ENCODE measurements at places on chromosomes 5 and 9.

DNA sequence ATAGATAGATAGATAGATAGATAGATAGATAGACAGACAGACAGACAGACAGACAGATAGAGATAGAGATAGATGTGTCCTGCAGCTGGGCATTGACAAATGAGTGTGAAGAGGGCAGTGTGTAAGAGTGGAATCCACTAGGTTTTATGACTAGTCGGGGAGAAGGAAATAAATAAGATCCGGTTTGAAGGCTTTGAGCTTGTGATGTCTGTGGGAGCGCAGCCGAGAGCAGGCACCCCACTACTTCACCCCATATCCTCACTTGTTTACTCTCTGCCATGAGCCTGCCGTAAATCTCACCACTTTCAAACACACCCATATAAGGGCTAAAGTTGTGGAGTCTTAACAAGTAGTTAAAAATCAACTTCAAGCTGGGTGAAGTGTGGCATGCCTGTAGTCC, 1.4 kb upstream of the SUSD1 start:
- DNase-seq = no peak

GRCh38 chr5:10600626-10601245, 36.9 kb downstream of the ANKRD33B start:
- DNase-seq = peak; percentile 26

DNA sequence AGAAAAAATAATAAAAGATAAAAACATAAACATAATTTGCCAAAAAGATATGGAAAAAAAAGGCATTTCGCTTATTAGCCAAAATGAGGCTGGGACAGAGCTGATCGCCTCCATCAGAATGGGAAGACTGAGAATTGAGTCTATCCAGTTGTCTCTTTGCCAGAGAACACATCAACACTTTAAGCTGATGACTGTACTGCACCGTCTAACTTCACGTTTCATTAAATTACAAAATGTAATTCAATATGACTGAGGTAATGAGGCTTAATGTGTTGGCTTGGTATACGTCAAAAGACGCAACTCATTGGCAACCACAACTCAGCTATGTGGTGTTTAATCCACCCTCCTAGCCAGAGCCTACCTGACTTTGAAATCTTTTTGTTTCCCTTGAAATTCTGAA, 462.7 kb upstream of the CD180 start:
- no peak for DNase-seq

DNA sequence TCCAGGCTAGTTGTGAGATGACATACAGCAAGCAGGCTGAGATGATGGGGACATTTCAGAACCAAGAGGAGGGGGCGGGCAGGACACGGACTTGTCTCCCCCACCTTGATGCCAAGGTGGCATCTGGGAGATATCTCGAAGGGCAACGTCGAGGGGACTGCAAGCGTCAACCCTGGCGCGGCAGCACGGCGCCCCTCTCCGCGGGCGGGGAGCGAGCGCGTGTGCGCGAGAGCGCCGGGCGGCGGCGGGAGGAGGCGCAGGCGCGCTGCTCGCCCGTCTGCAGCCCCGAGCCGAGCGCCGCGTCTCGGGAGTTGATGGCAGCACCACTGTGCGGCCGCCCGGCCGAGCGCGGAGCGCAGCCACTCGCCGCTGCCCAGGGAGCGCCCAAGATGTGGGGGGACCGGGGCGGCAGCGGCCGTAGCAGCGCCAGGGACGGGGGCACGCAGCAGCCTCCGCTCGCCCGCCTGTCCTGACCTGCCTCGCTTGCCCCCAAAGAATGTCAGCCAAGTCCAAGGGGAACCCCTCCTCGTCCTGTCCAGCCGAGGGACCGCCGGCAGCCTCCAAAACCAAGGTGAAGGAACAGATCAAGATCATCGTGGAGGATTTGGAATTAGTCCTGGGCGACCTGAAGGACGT, at the start of gene PRR16:
PRR16 (plus strand) TSS at position 310 of the 636 bp plus-strand sequence.
- peak; percentile 9 for DNase-seq

DNA sequence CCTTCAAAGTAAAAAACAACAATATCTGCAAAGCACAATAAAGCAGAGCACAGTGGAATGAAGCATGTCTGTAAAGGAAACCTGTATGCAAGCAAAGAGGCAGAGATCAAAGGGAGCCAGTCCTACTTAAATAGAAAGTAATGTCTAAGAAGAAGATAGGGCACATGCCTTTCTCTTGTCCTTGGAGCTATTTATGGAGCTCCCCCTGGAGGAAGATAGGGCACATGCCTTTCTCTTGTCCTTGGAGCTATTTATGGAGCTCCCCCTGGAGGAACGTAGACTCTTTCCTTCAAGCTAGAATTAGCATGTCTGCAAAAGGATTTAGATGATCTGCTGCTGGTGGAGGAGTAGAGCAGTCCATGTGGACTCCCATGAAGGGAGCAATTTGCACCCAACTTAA, 168.1 kb upstream of the RASEF start:
- no peak for DNase-seq

DNA sequence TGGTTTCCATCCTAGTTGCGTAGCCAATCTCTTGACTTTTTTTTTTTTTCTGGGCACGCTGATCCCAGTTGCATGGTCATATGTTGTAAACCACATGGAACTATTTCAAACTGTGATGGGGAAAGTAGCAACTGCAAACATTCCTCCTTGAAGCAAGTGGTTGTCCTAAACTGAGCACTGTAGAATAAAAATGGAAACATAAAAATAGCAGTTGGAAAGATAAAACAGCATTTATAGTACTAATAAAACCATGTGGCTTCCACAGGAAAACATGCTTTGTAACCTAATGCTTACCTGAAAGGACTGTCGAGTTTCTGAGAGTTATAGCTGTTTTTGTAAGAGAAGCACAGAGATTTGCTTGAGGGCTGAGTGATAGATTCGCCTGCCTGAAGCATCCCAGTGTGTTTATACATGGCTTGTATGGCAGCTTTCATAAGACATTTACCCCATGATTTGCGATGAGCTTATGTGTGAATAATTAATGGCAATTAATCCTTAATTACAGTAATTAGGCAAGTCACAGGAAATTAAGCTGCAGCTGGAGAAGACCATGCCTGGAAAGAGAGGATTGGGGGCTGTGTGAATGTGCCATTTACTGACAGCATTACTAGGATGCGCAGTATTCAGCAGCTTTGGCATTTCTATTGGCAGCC, 136.5 kb downstream of the PBX3 start:
- DNase-seq = no peak

DNA sequence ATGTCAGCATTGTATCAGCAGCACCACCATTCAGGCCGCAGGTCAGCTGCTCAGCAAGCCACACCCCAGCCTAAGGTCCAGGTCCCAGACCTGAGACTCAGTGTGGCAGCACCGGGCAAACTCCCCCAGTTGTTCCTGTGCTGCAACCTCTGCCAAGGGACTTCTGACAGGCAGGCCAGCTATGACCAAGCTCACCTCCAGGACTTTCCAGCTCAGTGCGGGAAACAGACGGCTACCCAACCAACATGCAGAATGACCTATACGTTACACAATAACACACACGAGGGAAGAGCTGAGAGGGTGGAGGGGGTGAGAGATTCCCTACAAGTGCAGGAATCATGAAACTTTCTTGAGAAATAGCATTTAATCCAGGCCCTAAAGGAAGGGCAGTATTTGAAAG, 143.7 kb downstream of the FSTL4 start:
- DNase-seq = no peak

- DNase-seq = peak; percentile 22
Observed at GRCh38 chr5:74903165-74903787, 37.1 kb upstream of the FAM169A start.

DNA sequence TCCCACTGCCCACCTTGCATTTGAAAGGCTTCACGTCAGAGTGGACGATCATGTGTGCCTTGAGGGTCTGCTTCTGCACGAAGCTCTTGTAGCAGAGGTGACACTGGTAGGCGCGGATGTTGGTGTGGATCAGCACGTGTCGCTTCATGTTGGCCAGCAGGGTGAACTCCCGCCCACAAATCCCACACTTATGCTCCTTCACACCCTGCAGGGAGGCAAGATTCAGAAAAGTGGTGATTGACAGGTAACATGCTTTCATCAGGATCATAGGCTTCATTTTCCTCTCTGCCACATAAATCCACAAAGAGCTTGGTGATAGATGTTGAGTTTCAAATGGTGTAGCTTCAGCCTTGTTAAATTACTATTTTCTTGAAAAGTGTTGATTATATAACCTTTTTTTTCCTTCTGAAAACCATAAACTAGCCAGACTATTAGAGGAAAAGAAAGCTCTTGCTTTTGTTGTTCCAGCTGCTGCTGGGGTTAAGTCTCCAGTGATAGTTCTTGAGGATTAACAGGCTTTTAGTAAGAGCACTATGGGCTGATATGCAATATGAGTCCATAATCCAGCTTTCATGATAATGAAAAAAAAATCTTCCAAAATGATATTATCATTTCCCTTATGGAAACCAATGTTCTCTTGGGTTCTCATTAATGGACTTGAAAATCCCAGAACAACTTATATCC, 50.7 kb downstream of the ZNF366 start:
- no peak for DNase-seq

- DNase-seq = no peak
Observed at GRCh38 chr5:179118756-179119414, 58.7 kb downstream of the ZNF354C start.

GRCh38 chr5:52043137-52043536, 659.9 kb downstream of the ISL1 start:
- DNase-seq = no peak

DNA sequence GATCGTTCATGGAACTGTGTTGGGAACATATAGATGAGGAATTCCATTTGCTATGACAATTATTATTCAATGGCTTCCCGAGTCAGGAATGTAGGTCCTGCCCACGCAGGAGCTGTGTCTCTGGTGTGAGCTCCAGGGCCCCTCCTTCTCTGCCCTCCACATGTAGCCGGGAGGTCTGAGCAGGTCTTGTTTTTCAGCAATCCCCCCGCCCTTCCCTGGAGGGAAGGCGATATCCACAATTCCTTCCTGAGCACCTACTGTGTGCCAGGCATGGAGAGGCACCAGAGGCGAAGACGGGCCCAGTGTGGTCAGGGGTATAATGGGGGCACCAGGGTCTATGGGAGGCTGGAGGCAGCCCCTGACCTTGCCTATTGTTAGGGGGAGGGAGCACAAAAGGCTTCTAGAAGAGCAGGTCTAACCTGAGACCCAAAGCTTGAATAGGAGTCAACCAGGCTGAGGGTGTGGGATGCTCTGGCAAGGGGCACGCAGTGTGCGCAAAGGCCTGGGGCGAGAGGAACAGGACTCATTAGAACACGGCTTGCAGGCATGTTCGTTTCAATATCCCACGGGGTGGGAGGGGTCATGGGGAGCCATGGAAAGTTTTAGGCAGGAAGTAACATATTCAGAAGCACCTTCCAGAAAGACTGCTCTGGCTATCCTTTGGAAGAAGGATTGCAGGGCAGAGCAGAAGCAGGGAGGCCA, 154.9 kb downstream of the C9orf50 start:
- no peak for DNase-seq

DNA sequence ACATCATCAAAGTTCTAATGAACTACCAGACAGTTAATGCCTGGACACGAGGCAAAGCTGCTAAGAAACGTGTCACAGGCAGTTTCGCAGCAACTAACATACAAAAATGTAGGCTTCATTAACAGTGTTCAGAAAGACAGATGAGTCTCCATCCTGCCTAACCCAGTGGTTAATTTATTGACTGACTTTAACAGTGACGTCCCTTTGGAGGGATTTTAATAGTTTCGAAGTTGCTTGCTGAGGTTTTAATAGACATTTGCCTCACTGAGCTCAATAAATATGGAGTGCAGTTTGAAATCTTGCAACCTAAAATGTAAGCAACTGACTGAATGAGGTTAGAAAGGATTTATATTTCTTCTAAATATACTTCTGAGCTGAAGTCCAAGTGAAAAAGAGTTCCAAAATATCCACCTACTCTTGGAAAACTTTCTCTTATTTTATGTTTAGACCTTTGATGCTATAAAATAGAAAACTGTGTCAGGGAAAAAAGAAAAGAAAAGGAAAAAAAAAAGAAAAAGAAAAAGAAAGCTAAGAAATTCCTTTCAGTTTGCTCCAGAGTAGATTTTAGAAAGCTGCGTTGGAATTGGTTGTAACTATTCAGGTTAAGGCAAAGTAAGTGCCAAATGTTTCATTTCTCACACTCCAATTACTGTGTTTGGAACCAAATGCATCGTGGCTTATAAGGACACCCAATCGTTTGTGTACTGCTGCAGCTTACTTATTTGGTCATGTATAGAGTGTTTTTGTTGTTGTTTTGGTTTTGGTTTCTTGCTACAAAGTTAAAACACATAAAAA, 2016.6 kb downstream of the MAT2B start:
- DNase-seq = no peak

GRCh38 chr5:2550509-2550908, 201.0 kb downstream of the IRX2 start:
- DNase-seq = no peak

DNA sequence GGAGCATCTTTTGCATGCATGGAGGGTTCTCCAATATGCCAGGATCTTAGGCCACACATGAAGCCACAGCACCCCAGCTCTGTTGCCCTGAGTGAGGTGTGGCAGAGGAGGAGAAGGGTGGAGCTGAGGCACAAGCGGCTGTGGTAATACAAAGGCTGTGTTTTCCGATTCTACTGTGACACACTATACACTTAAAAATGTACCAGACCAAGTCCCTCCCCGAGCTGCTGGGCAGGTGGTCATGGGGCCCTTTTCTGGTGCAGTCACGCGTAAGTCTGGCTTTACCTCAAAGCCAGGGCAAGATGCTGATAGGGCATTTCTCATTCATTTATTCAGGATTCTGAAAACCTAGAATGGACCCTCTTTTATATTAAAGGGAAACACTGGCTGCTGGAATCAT, 3.7 kb downstream of the ADGRV1 start:
- DNase-seq = no peak

DNA sequence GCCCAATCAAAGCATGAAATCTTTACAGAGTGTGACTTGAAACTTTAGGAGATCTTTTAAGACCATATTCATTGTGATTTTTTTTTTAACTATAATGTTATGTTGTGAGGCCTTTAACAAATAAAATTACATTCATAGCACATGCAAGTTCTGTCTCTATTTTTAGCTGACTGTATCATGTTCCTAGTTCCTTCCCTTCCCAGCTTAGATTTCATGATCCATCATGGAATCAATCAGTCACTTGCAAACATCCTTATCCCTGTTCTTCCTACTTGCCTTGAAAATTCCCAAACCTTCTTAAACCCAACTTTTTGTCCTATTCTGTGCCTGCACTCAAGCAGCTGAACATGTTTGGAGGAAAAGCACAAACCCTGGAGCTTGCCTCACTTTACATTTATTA, 141.8 kb downstream of the DMXL1 start:
- DNase-seq = no peak

DNA sequence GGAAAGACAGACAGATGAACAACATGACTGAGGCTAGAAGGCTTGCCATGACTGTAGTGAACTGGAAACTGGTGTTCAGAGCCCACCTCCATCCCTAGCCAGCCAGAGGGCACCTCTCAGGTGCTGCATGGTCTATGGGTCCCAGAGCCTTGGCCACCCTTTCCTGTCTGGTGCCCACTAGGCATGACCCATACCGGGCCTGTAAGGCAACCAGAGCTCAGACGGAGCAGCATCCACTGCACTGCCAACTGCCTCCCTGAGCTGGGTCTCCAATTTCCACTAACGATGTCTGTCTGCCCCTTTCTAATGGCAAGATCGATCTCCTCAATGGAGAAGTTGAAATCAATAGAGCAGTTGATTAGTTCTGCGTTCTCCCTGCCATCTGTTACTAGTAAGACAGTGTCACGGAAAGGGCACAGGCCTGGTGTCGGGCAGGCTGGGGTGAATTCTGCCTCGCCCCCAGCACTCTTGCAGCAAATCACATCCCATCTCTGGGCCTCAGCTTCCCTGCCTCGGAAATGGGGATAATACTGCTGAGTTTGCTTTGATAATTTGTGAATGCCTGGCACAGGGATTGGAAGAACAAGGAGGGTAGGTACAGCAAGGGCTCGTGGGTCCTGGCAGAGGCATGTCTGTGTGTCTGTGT, 172.3 kb upstream of the MVB12B start:
- DNase-seq = no peak

- DNase-seq = no peak
Observed at GRCh38 chr9:77744841-77745430, 96.8 kb upstream of the GNA14 start.
